ENCODE measurements at places on chromosomes 4 and X.
A peak's percentile ranks its signal among the peaks of the same experiment; 100 is the strongest.

GRCh38 chr4:86247320-86247719 is 112.5 kb downstream of the MAPK10 start:
- DNase-seq, result no peak

DNA sequence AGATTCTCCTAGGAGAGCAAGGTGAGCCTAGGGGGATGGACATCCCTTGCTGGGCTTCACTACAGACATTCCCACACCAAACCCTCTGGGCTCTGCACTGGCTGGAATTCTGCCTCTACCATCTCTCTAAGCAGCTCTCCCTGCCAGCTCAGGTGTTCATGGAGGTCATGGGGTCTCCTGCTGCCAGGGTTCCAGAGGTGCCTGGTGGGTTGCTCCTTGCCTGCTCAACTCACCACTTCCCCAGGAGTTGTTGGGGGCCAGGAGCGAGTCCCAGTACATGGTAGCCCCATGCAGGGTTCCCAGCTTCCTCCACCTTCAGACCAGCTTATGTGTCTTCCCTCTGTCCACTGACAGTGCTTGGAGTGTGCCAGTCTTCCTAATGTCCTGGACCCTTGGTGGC is 167.8 kb upstream of the PAQR3 start:
- DNase-seq, result no peak

- DNase-seq, result no peak
Observed at GRCh38 chr4:52576961-52577623, 82.0 kb downstream of the USP46 start.

DNA sequence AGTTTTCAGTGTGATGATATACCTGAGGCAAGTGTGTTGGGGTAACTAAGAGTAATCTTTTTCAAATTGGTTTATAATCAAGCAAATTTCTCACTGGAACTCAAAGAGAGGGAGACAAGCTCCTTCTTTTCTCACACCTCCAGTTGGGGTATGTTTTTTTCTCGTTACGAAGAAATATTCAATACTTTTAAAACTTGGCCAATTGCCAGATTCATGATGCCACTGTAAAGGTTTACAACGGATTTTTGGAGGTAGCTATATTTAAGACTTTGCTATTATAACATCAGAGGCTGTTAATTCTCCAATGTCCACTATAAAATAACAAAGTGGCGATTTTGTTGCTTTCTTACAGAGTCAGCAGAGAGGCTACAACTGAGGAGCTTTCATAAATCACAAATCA is 49.2 kb upstream of the ATP8A1 start:
- DNase-seq, result no peak

DNA sequence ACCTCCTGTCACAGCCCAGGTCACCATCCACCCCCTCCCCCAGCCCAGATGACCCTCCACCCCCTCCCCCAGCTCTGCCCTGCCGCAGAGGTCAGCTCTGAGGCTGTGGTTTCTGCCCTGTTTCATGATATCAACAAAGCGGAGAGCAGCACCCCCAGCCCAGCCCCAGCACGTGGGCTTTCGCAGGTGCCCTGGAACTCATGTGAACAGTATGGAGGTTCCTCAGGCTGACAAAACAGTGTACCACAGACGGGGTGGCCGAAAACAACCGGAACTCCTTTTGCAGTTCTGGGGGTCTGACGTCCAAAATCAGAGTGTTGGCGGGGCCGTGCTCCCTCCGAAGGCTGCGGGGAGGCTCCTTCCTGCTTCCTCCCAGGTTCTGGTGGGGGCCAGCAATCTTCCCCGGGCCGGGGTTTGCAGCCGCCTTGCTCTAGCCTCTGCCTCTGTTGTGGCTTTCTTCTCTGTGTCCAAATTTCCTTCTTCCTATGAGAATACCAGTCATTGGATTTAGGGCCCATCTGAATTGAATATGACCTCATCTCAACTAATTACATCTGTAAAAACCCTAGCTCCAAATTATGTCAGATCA is 7.9 kb upstream of the PSAPL1 start:
- no peak for DNase-seq

DNA sequence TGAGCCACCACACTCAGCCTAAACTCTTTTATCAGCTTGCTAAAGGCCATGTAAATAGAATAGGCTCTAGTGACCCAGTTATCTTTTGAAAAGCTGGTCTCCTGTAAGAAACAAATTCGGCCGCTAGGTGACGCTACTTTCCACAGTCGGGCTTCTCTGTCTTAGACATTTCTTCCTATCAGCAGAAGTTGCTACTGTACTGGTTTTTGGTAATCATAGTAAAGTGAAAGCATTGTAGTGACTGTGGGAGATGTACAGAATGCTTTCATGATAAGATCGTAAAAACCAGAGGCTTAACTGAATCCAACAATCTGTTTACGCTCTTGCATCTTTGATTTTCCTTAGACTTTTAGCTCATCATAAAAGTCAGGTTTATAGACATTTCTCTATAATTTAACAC is 82.6 kb downstream of the GK start:
- peak; percentile 38 for DNase-seq

- no peak for DNase-seq
Observed at GRCh38 chr4:15740764-15741404, 37.2 kb upstream of the CD38 start.

Data from renal pelvis (tissue), 12 donors.